Stimulated activated CD8-positive, alpha-beta memory T cell treated with anti-CD3 and anti-CD28 coated beads, Interleukin-4, amount 100 ng/mL, for 1 hour (primary cell): ENCODE measurements at places on chromosomes 7 and 10.

- DNase-seq = no peak
Measured at GRCh38 chr7:33509206-33509605, 379.8 kb downstream of the BBS9 start.

DNA sequence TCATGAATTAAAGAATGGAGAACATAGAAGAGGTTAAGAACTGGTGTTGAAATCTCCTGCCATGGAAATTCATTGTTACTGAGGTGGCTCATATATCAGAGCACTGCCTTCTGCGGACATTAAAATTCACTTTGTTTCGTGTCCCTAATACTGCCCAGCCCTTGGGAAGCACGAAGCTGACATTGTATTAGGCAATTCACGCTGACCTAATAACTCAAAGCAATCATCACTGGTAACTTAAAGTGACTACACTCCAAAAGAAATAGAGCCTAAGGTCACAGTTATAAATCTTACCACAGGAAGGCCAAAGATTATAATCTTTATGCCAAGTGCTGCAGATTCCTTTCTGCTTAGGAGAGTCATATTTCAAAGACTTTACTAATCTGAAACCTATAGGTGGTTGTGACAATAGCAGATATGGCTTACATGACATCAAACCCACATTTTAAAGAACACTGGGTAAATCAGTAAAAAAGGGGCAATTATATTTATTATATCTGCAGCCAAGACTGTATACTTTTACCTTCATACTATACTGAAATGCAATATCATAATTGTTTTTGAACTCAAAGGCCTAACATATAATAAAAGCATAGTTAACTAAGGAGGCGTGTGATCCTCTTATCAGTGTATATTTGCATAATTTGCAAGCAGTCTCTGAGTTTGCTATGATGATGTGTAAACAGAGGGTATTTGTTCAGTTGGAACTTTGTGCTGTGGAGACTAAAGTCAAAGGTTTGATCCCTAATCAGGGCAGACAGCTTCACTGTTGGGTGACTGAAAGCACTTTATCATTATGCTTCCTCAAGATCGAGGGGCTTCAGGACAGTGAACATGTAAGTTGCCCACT, 51.9 kb upstream of the CAPZA2 start:
- no peak for DNase-seq

DNA sequence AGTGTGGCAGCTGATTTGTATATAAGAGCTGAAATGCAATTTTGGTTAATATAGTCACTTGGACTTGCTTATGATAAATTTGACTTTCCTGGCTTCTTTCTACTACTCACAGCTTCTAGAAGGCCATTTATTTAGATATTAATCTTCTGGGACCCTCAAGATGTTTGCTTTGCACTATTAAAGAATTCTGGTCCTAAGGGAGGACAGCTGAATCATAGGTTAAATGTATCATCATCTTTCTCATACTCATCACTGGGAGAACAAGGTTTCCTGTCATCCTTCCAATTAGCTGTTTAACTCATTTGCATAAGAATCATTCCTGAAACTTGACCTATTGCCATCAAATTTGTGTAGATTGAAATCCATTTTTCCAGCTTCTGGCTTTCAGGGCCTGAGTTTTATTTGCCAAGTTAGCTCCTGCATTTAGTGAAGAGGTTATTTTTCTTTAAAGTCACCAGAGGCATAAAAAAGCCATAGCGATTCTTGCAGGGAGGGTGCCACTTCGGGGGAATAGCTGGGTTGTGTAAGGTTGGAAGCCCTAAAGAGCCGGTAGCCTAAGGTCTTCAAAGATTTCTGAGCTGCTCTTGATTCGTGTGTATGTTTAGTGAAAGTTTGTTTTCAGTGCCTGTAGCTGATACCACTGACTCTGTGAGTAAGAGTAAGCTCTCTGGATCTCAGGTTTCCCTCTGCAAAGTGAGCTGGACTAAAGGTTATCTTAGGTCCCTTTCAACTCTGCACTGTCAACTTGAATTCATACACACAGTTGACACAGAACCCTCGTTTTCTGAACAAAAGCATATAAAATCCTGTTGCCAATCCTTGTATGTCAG, 4.3 kb downstream of the MAP3K8 start:
- DNase-seq = no peak

DNA sequence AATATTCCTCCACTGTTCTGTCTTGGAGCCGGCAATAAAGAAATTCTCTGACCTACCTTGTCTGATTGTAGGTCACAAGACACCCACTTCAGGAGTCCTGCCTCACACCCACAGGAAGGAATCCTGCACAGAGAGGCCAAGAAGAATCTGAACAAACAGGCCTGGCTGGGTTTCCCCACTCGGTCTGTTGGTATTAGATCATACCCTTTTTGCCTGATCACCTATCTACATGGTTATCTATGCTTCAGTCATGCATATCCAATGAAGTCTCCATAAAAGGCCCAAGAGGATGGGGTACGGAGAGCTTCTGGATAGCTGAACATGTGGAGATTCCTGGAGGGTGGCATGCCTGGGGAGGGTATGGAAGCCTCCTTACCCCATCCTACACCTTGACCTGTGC, 12.3 kb downstream of the OGDH start:
- DNase-seq = no peak

DNA sequence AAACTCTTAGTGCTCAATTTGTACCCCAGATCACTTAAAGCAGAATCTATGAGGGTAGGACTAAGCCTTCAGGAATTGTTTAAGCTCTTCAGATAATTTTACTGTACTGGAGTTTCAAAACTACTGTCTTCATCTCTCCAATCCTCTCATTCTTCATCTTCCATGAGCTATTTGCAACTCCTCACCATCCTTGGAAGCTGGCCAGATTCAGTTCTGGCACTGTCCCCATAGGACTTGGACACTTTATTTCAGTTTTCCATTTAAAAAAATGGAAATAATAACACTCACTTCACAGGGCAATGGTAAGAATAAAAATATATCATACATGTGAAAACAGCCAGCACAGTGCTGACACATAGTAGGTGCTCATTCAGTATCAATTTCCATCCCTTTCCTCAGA, 74.6 kb downstream of the PPP1R17 start:
- no peak for DNase-seq

DNA sequence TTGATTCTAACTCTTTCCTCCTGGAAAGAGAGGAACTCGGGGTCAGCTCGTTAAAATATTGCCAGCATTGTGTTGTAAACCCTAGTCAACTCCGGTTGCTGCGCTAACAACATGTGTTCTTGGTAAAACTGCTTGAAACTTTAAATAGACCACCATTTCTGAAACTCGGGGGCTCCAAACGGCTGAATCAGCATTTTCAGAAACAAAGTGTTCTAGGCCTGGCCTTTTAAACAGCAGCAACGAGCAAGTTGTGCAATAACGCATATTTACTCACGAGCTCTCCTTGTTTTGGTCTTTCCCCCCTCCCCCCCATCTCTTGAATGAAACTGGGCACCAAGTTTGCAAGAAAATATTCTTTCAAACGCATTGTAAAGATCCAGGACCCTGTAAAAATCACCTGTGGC, 9.2 kb upstream of the GRB10 start:
- DNase-seq = no peak

DNA sequence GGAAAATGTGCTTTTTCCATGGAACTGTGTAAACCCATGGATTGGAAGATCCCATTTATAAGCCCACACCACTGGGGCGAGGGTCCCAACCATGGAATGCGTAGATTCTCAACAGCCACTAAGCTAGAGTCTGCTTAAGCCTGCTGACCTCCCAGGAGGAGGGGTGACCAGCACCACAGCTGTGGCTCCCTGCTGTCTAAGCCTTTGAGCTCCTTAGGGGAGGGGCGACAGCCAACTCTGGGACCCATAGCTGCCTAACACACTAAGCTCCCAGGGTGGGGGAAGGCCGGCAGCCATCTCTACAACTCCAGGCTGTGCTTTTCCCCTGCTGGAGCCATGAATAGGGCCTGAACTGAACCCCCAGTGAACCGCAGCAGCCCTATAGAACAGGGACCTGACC, 249.8 kb upstream of the HPS1 start:
- DNase-seq = no peak

GRCh38 chr7:80781561-80781979, 137.3 kb downstream of the SEMA3C start:
- DNase-seq = no peak

DNA sequence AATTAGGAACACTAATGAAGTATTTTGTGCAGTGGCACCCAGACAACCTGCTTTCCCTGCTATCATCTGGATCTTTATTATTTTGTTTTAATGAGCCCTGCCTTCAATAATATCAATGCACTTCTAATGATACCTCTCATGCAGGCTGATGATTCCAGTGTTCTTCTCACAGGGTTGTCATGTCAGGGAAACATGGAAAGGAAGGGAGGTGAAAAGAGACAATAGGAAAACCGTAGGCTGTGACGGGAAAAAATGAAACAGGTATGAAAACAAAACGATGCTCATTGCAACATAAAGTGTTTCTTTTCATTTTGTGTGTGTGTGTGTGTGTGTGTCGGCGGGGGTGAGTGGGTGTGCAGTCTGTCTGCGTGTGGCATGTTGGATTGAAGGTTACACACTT, 102.6 kb upstream of the CTBP2 start:
- no peak for DNase-seq

GRCh38 chr7:80150611-80151273, 16.1 kb downstream of the GNAI1 start:
- DNase-seq = no peak

DNA sequence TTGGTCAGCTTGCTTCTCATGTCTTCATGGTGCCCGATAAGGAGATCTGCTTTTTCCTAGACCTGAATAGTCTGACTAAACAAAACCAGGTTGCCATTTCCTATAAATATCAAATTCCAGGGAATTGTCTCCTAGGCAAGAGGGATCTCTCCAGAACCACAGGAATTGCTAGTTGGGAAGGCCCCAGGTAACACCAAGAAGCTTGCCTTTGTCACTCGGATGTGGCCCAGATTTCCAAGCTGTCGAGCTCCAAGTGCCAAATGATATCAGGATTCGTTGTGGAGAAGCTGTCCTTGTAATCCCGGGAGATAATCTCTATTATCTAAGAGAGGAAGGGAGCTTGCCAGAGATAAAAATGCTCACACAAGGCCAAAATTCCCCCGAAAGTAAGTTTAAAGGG, 1288.5 kb upstream of the AUTS2 start:
- DNase-seq = no peak

GRCh38 chr7:112770051-112770450, 20.1 kb downstream of the TMEM168 start:
- DNase-seq = no peak

DNA sequence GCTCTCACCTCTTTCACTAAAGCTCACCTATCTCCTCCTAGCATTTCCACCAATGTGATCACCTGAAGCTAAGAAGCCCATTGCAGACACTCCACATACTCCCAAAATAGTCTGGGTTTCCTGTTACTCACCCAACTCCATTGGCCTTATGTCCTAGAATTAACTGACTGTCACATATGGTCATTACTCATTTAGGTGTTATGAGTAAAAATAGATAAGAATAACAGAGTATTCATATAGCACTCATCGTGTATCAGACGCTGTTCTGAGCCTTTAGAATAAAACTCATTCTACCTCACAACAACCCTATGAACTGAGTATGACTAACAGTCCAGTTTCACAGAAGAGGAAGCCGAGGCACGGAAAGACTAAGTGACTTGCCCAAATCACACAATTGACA, 174.2 kb upstream of the NPVF start:
- no peak for DNase-seq

DNA sequence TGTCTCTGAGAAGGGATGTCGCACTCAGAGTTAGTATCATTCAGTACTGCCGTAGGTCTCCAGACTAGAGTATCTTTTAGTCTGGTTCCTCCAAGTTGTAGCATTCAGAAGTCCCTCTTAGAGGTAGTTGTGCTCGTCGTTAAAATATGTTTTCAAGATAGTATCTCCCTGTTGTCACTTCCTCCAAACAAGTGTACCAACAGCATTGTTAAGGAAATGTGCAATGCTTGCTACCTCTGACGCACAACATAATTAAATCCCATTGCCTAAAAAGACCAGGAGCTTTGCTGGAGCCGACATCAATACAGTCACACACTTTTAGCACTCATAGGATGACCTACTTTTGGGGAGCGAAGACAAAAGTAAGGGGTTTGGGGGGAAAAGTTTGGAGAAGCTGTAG, 80.0 kb upstream of the STK17A start:
- DNase-seq = no peak

GRCh38 chr10:96700374-96701099, 19.8 kb downstream of the PIK3AP1 start:
- no peak for DNase-seq

- no peak for DNase-seq
Measured at GRCh38 chr10:132577350-132578003, 39.9 kb downstream of the INPP5A start.

DNA sequence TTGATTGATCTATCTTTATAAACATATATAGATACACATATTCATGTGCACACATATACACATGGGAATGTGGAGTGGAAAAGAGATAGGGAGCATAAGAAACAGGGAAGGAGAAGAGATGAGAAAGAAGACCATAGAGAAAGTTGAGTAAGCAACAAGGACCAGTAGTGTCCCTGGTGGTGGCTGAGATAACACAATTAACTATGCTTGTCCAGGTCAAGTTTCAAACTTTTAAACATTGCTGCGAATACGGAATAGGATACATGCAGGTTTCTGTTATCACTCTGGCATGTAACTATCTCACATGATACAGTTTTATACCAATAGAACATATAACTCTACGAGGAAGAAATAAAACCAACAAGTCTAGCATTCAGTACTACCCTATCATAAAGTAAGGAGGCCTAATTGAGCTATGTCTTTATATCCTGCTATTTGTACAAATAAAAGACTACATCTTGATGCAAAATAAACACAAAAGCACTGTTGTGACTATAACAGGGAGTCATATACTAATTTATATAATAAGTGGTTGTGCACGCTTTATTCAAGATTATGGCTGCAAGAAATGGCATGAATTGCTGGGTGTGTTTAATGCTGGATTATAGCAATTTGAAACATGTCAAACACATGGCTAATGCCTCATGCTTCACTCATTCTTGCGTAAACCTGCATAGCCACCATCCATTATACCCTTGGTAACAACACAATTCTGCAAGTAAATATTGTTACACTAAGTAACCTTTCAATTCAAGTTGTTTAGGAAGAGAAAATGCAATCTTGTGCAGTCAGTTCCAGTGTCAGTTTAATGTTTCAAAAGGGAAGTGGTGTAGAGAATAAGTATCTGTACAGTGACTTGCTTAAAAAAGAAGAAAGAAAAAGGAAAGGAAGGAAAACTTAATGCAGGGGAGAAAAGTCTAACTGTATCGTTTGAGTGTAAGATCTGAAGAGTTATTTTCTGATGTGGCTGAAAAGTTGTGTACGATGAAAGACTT, 8.2 kb downstream of the FOXP2 start:
- no peak for DNase-seq

- no peak for DNase-seq
Measured at GRCh38 chr10:92970301-92971070, 90.1 kb upstream of the CYP26C1 start.

GRCh38 chr7:74029991-74030415, 2.0 kb downstream of the ELN start:
- no peak for DNase-seq
